Tibial nerve (tissue), 4 donors: ENCODE measurements at places on chromosomes 1 and 21. TPM values are rescaled to one million over a fixed set of nuclear protein-coding genes. Genes with fewer than 3 reads are reported as not detected.

CFAP141 gene
- not detected for total RNA-seq

DNA sequence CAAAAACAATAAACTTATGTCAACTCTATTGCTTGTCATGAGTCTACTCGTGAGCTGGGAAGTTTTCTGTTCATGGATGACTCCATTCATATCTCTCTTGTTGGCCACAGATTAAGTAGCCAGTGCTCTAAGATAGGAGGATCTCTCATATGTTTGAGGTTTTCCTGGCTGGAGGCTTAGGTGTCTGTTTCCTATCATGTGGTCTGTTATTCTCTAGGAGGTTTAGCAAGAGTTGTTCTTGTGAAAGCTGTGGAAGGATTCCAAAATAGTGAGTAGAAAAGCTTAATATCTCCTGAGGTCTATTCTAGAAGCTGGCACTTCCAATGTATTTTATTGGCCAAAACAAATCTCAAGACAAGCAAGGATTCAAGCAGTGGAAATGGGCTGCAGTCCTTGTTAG is 5.8 kb upstream of the KRTAP20-2 start:
- H3K36me3 ChIP-seq, result no peaks in the 10 kb centered on the region
- H3K4me1 ChIP-seq, result no peaks in the 10 kb centered on the region
- no peak overlapping the region for H3K27ac ChIP-seq

DNA sequence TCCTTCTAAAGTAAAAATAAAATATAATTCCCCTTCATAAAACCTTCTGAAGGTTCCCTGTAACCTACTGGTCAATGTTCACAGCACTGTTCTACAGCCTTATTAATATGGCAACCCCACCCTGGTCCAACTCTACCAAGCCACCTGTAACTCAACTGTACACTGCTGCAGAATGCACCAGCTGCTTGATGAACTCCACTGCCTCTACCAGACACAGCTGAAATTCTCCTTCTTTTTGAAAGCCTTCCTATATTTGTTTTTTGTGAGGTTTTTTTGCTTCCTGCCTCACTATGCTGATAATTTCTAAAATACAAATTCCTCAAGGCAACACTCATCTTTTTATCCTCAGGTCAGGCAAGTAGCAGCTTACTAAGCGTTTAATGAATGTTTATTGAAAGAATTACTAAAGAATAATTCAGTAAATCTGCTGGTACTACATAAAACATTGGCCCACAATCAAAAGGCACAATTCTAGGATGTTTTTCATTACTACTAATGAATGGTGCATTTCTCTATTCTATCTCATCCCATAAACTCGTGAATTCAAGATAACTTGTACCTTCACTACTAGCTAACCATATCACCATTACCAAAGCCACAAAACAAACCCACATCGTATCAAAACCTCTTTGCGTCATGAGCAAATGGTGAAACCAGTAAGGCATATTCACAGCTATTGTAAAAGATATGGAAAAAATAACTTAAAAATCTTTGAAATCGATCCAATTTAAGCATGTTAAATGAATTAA is 2.4 kb downstream of the SSX2IP start:
- no peak overlapping the region for H3K4me3 ChIP-seq
- no peaks in the 10 kb centered on the region for H3K27me3 ChIP-seq
- peaks cover 4% of the 10 kb centered on the region for H3K4me1 ChIP-seq
- no peak for DNase-seq
- no peaks in the 10 kb centered on the region for H3K36me3 ChIP-seq
- H3K27ac ChIP-seq, result no peak overlapping the region

- no peaks in the 10 kb centered on the region for H3K27me3 ChIP-seq
- H3K4me3 ChIP-seq, result no peak overlapping the region
- H3K27ac ChIP-seq, result no peak overlapping the region
- DNase-seq, result no peak
- no peaks in the 10 kb centered on the region for H3K4me1 ChIP-seq
These were observed 90.4 kb downstream of the KIF26B start for GRCh38 chr1:245245021-245245667.

BSND gene
- total RNA-seq, result not detected

DNA sequence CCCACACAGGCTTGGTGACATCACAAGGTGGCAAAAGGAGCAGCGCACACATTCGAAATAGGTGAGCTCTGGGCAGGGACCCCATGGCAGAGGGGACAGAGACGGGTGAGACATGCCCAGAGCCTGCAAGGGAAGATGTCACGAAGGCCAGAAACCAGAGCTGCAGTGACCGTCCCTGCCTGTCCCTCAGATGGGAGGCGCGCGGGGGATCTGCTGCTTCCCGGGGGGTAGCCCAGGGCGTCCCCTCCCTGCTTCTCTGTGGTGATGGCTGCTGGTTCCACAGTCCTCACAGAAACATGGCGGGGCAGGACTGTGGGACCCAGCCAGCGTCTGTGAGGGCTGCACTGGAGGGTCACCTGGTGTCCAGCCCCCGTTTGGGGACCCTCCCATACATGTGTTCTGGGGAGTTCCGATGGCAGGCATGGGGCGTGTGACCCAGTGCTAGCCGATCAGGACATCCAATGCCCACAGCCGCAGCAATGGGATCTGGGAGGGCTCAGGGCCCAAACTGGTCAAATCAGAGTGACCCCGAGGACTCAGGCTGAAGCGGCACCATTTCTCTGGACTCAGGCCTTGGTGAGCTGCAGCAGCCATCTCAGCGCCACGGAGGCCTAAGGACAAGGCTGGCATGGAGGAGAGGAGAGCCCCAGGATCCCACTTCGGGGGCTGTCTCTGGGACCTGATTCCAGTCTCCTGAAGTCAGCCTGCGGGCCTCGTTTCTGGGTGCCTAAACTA is 20.7 kb upstream of the SPSB1 start:
- peaks cover 26% of the 10 kb centered on the region for H3K4me1 ChIP-seq
- DNase-seq, result no peak
- H3K36me3 ChIP-seq, result peaks cover 27% of the 10 kb centered on the region
- no peaks in the 10 kb centered on the region for H3K27me3 ChIP-seq
- no peak overlapping the region for H3K4me3 ChIP-seq
- H3K27ac ChIP-seq, result no peak overlapping the region
